ENCODE measurements at places on chromosomes 6 and 20. TPM values are rescaled to one million over a fixed set of nuclear protein-coding genes. Genes with fewer than 3 reads are reported as not detected.

DNA sequence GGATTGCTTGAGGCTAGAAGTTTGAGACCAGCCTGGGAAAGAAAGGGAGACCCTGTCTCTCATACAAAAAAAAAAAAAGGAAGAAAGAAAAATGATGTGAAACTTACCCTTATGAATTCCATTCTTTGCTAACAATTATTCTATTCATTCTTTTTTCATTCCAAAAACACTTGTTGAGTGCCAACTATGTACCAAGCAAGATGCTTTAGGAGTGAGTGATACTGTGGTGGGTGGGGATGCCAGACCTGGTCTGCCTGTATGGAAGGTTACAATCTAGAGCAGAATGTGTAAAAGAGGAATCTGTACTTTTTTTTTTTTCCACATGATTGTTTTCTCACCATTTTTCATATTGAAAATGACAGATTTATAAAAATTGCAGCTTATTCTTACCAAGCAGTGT is 73.8 kb upstream of the TULP1 start:
- no peak for DNase-seq

DNA sequence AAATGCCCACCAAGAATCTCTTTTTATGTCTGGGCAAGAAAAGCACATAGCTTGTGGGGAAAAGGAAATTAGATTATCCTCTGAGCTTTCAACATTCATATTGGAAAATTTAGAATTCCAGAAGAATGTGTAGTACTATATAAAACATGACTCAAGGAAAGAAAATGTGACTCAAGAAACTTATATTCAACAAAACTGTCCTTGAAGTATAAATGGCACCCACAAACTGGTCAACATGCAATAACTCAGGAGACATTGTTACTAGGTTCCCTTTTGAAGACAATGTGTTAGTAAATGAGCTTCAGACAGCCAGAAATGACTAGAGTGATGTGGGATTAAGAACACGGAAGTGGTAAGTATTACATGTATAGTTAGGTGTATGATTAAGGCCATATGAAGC is 26.1 kb upstream of the TINAG start:
- no peak for DNase-seq

GRCh38 chr20:6122111-6122872 is 538 bp downstream of the FERMT1 start:
- DNase-seq = no peak

GRCh38 chr6:12371641-12372146 is 81.5 kb downstream of the EDN1 start:
- DNase-seq = no peak

DNA sequence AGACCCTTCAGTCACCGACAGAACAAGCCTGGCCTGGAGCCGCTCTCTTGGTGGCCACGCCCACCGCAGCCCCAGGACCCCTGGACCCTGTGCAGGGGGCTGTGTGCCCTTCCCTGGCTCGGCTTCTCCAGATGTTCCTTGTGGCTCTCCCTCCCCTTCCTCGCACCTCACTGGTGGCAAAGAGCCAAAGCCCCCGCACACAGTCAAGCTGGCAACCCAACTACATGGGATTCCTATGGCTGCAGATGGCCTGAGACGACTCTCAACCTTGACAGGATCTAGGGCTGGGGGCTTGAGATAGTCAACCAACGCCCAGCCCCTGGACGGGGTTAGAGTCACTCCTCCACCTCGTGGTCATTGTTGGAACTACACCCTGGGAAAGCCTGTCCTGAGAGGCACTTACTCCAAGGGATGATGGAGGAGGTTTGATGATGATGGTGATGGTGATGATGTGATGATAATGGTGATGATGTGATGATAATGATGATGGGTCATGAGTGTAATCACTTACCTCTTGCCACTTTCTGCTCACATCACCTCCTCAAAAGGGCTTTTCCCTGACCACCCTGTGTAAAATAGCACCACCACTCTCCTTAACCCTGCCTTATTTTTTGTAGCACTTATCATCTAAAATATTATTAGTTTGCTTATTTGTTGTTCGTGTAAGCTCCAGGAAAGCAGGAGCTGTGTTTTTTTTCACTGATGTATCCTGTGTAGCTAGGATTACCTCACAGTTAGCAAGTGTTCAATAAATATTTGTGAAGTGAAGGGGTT is 278.4 kb downstream of the LRFN2 start:
- peak; percentile 55 for DNase-seq

DNA sequence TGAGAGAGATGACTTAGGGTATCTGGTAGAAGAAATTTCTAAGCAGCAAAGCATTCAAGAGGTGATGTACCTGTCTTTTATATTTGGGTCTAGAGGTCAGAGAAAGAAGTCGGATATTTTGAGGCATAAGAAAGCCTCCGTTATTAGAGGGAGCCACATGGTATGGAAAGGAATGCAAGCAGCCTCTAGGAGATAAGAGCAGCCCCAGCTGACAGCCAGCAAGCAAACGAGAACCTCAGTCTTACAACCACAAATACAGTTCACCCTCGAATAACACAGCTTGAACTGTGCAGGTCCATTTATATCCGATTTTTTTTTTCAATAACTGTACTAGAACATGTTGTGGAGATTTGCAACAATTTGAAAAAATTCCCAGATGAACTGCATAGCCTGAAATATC is 190.7 kb upstream of the VGLL2 start:
- DNase-seq = no peak

DNA sequence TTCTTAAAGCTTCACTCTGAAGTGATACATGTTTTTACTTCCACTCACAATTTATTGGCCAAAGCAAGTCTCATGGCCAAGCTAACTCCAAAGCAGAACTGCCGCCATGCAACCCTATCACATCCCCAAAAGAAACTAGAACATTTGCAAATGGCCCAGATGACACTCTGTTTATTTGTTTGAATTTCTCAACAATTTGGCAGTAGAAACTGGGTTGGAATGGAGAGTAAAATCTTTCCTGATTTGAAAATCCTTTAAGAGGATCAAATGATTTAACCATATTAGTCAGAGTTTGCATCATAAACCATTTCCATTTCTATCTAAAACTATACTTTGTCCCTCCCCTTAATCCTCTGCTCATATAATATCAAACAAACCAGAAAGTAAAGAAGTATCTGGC is 39.1 kb upstream of the E2F3 start:
- DNase-seq = no peak

- no peak for DNase-seq
Observed at GRCh38 chr6:147642458-147642857, 134.0 kb downstream of the SAMD5 start.

DNA sequence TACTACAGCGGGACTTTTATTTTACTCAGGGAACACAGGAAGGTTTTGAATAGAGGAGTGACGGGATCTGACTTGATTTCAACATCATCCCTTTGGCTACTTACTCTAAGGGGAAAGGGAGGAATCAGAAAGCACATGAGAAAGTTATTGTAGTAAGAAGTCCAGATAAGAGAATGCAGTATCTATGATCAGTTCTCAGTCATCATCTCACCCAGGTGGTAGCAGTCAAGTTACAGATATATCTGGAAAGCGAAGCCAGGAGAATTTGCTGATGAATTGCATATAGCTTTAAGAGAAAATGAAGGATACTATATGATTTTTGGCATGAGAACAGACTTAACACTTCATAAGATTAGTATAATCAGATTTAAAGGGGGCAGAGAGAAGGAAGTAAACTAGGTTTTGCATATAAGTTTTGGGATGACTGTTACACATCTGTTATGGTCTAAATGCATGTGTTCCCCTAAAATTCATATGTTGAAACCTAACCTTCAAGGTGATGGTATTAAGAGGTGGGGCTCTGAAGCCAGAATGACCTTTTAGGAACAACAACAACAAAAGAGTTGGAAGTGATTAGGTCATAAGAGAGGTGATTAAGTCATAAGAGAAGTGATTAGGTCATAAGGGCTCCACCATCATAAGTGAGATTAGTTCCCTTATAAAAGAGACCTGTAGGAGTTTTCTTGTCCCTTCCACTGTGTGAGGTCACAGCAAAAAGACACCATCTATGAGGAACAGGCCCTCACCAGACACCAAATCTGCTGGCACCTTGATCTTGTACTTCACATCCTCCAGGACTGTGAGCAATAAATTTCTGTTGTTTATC is 6.7 kb downstream of the RAD21L1 start:
- no peak for DNase-seq

- DNase-seq = no peak
Observed at GRCh38 chr20:43058077-43058476, 131.6 kb downstream of the PTPRT start.

- DNase-seq = no peak
Observed at GRCh38 chr20:61119794-61120410, 132.2 kb upstream of the CDH4 start.

DNA sequence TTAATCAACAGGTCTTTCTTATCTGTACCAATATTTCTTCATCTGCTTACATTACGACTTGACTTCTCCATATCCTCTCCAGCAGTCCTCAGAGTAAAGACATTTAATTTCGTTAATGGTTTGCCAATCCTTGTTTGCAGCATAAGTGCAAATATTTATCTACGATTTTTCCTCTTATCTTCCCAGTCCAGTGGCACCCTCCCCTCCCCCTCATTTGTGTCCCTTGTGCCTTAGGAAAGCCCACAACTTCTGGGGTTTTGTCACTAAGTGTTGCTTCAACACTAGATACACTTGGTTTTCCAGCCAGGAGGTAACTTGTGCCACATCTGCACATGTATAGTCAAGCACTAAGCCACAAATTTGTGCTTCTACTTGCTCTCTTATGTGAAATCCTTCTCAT is 327.2 kb downstream of the CBLN4 start:
- DNase-seq = no peak

- no peak for DNase-seq
Observed at GRCh38 chr20:21389368-21389767, 8.0 kb downstream of the NKX2-4 start.

GRCh38 chr6:11763460-11764249 is 14.9 kb downstream of the ADTRP start:
- DNase-seq = no peak

GRCh38 chr6:5220443-5220842 is 40.3 kb downstream of the LYRM4 start:
- no peak for DNase-seq

- DNase-seq = no peak
Observed at GRCh38 chr6:106360989-106361430, 493 bp downstream of the CRYBG1 start.

DNA sequence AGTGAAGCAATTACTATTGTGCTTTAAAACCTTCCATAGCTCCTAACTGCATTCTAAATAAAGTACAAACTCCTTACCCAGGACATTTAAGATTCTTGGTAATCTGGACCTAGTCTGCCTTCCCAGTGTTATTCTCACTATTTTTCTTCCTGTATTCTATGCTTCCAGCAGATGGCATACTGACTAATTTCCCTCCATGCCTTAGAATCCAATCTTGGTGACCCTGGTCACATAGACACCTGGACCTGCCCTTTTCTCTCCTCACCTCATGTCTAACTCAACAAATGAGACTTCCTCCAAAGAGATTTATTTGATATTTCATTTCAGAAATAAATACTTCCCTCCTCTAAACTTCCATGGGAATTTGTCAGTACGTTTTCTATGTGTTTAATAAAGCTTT is 25.8 kb downstream of the ROS1 start:
- DNase-seq = no peak

DNA sequence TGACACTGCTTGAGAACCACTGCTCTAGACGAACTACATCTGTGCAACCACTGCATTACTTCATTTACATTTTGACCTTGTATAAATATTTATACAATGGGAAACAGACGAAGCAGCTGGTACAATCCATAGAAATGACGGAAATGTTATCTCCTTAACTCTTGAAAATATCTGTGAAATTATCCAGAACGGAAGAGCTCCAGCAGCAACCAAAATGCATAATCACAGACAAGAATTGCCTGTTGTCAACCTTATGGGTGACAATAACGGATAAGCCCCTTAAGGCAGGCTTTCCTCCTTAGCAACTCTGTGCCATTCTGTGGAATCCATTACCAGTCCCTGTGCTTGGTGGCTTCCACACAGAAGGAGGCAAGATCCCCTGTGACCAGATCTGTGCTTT is 115.4 kb downstream of the DTNBP1 start:
- DNase-seq = no peak

GRCh38 chr6:82646231-82646615 is 282.6 kb downstream of the TPBG start:
- no peak for DNase-seq

DNA sequence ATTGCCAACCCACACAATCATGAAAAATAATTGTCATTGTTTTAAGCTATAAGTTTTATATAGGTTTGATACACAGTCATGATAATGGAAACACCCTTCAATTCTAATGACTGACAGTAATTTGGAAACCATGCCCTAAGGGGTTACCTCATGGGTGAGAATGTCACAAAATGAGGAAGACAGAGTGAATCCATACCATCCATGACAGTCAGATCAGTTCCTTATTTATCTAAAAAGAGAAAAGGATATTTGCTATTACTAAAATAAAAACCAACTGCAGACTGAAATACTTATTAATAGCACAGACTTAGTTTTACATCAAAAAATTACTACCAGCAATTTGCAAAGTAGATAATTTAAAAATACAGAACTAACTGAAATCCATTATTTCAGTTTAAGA is 437.8 kb downstream of the UTRN start:
- DNase-seq = no peak

- DNase-seq = no peak
Observed at GRCh38 chr20:48627737-48628128, 200.1 kb downstream of the PREX1 start.

GRCh38 chr6:45420083-45420908 is 42.6 kb upstream of the SUPT3H start:
- DNase-seq = no peak

DNA sequence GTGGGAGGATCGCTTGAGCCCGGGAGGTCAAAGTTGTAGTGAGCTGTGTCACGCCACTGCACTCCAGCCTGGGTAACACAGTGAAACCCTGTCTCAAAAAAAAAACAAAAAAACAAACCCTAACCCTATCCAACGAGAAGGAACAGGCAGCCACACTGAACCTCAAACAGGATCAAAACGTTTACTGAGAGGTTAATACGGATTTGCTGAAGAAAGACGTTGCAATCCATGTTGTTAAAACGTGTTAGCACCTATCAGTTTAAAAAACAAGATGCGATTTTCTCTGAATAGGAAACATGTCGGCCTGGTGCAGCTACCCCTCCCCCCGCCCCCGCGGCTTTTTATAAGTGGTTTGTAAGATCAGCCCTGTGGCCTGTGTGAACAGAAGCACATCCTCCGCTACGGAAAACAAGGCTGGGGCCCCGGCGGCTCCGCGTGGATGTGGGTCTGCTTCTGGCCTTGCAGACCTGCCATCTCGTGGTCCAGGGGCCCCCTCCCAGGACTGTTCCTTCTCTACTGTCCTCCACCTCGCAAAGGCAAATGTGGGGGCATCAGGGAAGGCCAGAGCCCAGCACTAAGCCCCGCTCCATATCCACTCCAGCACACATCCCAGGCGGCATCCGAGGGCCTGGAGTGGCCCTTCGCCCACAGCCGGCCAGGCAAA is 11.4 kb downstream of the SLC2A4RG start:
- DNase-seq = no peak

GRCh38 chr6:124943658-124944057 is 18.6 kb upstream of the RNF217 start:
- DNase-seq = no peak

The FRK gene
- 1.6 TPM for total RNA-seq

The RIPOR3 gene
- total RNA-seq = 4.0 TPM

The TPD52L2 gene
- 70.8 TPM for total RNA-seq

The ME1 gene
- total RNA-seq = 18.0 TPM

The SLC2A10 gene
- total RNA-seq = 3.6 TPM

The UBE3D gene
- 16.1 TPM for total RNA-seq

The TLDC2 gene
- total RNA-seq = not detected

The HLA-C gene
- total RNA-seq = 177 TPM

The SLC22A2 gene
- 0.58 TPM for total RNA-seq

The NCOA7 gene
- 188 TPM for total RNA-seq

Data from dorsolateral prefrontal cortex (tissue), 122 donors.